Fibroblast of lung (primary cell): ENCODE measurements at places on chromosomes 2 and 18. TPM values are rescaled to one million over a fixed set of nuclear protein-coding genes. Genes with fewer than 3 reads are reported as not detected.

Gene GALNT13
- total RNA-seq = 0.17 and 0.26 TPM in 2 replicates

Gene COMMD1
- total RNA-seq = 36.0 and 38.6 TPM in 2 replicates

Gene ATL2
- total RNA-seq = 62.1 and 70.7 TPM in 2 replicates

Gene ANKRD30B
- under 0.01 and 0.33 TPM in 2 replicates for total RNA-seq

Gene DNAJC5G
- not detected in 2 replicates for total RNA-seq

Gene TPO
- not detected in 2 replicates for total RNA-seq

Gene SLC11A1
- 0.17 and 0.26 TPM in 2 replicates for total RNA-seq

Gene G6PC2
- total RNA-seq = not detected in 2 replicates

Gene VWA3B
- total RNA-seq = 0.17 and 0.26 TPM in 2 replicates

Gene UCN
- 1.2 and 1.3 TPM in 2 replicates for total RNA-seq

Gene SCN2A
- total RNA-seq = 2.1 and 7.1 TPM in 2 replicates
